ENCODE measurements at places on chromosomes 12 and 14.
A peak's percentile ranks its signal among the peaks of the same experiment; 100 is the strongest.

- DNase-seq: no peak
Measured at GRCh38 chr12:92871116-92871515, 58.0 kb downstream of the EEA1 start.

GRCh38 chr14:101022121-101022520 lies 118.6 kb upstream of the RTL1 start:
- DNase-seq: no peak

DNA sequence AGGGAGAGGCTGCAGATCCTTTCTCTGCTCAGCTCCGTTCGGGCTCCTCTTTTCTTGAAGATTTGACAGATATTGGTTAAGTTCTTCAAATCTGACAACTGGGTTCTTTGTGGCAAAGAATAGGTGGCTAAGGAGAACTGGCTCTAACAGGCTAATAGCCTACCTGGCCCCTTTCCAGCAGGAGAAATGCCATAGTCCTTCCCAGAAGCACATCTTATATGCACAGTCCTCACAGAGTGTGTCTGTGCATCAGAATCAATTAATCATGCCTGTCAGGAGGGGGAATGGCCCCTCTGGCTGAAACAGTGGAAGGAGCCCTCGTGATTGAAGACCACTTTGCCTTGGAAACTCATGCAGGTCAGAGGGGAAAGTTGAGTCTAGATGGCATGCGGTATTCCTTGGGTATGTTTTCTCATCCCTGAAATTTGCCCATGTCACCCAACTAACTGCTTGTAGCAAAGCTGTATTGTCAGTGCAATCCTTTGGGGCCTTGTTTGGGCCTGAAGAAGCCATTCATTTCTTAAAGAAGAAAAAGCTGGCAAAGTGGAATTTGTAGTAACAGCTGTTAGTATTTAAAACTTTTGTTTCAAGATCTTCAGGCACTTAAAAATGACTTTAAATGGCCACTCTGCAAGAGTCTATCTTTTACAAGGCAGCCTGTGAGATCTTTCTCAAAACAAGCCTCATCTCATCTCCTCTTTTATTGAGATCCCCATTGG lies 251.5 kb downstream of the ZFP36L1 start:
- DNase-seq: no peak

GRCh38 chr12:52217223-52217622 lies 15.8 kb upstream of the KRT7 start:
- DNase-seq: no peak

GRCh38 chr14:102927878-102928411 lies 5.5 kb downstream of the AMN start:
- DNase-seq: peak; percentile 88

DNA sequence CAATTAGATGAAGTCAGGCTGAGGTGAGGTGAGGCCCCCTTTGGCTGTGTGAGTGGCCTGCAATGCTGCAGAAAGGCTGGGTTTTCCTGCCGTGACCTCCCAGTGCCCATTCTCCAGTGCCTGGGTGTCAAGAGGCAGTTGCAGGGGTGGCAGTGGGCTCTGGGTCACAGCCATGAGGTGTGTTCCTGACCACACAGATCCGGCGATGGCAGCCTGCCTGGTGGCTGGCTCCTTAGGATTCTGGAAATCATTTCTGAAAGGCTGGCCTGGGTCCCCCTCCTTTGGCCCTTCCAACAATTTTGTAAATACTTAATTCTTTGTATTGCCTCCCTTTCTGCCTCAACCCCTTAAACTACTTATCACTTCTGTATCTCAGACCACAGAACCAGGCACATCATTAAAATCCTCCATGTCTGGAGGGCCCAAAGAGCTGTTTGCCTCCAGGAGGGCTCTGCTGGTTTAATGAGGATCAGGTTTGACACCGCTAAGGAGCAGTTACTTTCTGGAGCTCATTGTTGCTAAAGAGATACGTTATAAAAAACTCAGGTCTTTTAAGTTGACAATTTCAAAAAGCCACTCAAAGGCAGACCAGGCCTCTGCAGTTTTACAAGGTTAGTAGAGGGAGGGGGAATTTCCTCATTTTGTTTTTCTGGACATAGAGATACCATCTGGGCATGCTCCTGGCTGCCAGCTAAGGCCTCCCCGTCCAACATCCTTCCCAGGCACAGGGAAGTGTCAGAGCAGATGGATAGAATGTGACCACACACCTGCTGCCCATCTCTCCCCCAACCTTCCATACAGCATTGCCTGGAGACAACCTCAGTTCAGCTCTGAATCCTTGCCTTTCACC lies 204.4 kb downstream of the FOXN3 start:
- no peak for DNase-seq

DNA sequence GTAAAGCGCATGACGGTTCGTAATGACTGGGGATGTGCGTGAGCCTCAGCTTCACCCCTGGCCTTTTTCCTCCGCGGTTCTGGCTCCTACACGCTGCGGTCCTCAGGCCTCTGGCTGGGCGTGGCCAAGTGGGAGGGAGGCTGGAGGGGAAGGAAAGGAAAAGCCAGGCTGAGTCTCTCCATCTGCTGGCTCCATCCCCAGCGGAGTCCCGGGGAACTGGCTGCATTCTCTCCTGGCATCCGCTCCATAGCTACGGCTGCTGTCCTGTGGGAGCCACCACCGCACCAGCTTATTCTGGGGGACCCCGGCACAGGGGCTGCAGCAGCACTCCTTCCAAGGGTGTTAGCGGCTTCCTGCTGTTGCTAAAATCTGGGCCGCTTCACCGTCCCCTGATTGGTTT lies 68.2 kb upstream of the SLC24A4 start:
- peak; percentile 31 for DNase-seq

GRCh38 chr14:67449096-67449495 lies 37.1 kb upstream of the PLEK2 start:
- DNase-seq: no peak
